ENCODE measurements at places on chromosomes 5 and 9.

DNA sequence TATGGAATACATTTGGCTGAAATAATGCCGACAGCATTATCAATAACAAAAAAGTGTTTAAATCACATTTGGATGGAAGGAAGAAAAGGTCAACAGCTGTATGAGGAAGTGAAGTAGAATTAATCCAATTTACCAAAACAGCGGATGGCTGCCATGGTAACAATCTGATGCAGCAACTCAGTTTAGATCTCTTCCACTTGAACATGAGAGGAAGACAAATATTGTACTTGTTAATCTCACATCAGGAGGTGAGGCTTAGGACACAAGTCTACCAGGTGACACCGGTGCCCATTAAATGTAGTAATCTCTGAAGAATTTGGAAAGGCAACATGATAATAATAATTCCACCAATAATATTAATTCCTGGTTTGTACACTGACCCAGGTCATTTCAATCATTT is 2.4 kb downstream of the RASEF start:
- DNase-seq: no peak

DNA sequence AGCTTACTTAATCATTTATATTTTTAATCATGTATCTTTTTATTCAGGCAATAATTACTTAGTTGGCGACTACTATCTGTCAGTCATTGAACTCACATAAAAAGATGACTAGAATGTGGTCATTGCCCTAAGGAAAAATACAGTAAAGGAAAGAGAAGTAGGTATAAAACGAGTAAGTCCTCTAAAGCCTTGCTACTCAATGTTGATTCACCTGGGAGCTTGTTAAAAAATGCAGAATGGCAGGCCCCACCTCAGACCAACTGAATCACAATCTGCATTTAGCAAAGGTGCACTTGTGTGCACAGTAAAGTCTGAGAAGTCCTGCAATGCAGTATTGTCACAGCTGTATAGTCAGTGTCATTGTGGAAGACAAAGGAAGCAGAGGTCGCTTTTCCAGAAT is 592.4 kb downstream of the CSNK1G3 start:
- DNase-seq: no peak

- peak; percentile 56 for DNase-seq
These were observed 24.3 kb upstream of the UBAP2 start for GRCh38 chr9:34072868-34073590.

DNA sequence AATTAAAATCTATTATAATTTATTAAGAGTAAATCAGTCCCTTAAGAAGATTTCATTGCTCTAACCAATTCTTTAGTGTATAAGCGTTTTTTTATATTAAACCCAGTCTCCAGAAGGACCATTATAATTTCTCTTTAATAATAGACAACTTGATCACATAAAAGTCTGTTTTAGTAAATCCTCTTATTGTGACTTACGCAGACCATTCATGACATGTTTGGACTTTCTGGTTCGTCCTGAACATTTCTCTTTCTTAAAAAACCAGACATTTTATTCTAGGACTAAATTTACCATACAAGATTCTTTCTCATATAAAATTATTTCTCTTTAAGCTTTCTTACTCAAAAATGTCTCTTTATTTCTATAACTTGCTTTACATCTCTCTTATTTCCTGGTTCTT is 196.2 kb upstream of the RAI14 start:
- DNase-seq: no peak

DNA sequence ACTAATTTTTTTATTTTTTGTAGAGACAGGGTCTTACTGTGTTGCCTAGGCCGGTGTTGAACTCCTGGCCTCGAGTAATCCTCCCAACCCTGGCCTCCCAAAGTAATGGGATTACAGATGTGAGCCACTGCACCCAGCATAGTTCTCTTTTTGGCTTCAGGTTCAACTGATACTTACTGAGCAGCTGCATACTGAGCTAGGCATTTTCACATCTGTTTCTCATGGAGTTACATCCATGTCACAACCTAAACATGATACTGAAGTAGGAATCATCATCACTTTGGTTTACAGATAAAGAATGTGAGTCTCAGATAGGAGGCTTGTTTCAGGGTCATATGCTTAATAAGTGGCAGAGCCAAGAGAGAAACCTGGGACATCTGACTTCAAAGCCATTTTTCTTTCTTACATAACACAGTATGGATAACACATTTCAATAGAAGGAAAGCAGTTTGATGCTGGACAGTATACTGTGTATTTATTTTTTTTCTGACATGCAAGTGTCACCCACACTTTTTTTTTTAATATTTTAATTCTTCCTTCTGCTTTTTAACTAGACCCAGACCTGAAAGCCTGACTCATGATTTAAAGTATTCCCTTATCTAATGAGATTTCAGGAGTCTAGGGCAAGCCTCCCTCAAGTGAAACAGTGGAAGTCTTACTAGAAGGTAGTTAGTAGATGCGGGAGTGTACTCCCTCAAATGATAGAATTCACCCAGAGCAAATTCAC is 90.8 kb downstream of the HACD4 start:
- no peak for DNase-seq

DNA sequence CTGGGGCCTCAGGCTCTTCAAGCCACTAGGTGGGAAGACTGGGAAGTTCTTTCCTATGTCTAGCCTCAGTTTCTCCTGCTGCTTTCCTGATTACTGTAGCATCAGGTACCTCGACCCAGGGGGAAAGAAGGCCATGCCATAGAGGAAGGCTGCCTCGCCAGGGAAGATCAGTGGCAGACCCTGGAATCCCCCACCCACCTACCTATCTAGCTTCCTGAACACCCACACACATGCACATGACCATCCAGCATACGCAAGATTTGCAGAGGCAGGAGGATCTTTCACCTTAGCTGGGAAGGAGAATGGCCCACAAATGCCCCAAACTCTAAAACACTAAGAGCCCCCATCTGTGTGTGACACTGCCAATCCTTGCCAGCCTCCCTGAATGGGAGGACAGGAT is 8.0 kb downstream of the NR5A1 start:
- no peak for DNase-seq

GRCh38 chr5:81505672-81506071 is 111.7 kb upstream of the ACOT12 start:
- DNase-seq: no peak

- DNase-seq: no peak
These were observed 140.2 kb downstream of the RGS3 start for GRCh38 chr9:113603773-113604172.

DNA sequence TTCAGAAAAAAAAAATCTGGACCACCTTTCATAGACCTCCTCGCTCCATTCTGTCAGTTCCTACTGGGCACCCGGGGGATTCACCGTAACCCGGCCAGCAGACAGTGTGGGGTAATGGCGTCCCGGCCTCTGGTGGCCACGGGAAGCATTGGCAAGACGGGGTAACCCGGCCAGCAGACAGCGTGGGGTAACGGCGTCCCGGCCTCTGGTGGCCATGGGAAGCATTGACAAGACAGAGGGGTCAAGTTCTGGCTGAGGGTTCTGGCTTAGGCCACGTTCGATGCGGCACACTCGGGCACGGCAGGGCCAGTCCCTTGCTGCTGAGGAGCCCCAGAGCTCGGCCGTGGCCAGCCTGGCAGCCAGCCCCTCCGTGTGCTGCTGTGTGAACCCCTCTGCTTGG is 116.2 kb upstream of the RAPGEF1 start:
- DNase-seq: no peak

- no peak for DNase-seq
These were observed 39.2 kb downstream of the TTC1 start for GRCh38 chr5:160048131-160048530.

DNA sequence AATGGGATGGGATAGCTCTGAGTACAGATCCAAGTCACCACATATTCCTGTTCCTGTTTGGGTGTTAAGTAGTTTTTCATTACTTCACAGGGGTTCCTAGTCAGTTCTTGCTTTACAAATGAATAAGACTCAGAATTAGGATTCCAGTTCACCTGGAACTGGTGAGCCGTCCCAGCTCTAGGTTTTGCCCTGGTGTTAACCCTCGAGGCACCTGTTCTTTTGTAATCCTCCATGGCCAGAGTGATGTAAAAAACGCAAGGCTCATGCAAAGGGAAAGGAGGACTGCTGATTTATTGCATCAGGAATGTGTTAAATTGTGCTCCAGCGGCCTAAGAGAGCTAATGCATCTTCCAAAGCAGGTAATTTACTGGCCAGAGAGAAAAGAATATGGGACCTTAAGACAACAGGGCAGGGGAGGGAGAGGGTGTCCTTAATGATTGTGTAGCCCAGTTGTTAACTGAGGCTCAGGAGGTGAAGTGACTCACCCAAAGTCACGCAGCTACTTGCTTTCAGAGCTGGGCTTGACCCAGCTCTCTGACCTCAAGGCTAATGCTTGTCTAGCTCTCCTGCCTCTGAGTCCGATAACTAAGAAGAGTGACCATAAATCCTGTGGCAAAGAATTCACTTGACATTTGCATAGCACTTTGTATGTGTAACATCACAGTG is 70.5 kb downstream of the DMRT2 start:
- DNase-seq: no peak

- DNase-seq: no peak
These were observed 97.0 kb downstream of the SEC61B start for GRCh38 chr9:99319048-99319447.

GRCh38 chr9:114898741-114899140 is 31.6 kb downstream of the TNFSF8 start:
- peak; percentile 38 for DNase-seq

DNA sequence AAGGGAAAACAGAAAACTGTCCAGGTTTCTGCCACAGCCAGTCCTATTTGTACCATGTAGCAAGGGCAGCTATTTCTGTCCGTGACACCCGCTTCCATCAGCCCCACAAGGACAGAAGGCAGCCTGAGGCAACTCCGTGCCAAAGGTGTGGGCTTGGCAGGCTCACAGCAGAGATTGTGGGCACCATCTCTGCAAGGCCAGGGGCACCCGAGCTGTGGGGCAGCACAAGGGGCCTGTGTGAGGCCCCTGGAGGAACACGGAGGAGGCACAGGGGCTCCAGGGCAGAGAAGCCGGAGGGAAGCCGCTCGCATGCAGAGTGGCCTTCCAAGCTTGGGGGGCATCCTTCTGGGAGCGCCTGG is 43.5 kb downstream of the COL23A1 start:
- no peak for DNase-seq
